ENCODE measurements at places on chromosomes 13 and 19.

DNA sequence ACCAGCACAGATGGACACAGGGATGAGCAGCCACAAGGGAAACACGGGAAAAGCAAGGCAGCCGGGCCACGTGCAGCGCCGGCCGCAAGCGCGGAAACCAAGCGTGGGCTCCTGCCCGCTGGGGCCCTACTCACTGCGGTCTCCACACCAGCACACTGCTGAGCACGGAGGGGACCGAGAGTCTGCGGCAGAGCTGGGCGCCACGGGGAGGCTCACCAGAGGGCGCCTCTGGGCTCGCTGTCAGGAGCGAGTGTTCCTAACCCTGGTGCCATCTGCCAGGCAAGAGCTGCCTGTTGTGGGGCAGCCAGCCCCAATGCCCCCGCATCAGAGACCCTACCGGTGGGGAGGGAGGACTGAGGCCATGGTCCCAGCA, 26.5 kb downstream of the MPND start:
- peak; percentile 55 for DNase-seq

DNA sequence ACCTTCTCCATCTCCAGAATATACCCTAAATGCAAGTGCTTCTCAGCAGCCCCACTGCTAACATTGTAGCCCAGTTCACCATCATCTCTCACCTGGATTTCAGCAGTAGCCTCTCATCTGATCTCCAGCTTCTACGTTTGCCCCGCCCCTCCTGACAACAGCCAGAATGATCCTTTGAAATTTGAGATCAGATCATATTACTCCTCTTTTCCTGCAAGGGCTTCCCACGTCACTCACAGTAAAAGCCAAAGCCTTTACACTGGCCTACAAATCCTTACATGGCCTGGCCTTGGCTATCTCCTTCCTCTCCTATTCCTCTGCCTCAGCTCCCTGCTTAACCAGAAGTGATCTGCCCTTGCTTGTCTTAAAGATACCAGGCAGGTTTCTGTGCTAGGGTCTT, 94.3 kb upstream of the NBEA start:
- DNase-seq = no peak

GRCh38 chr13:40911341-40911740, 107.8 kb downstream of the ELF1 start:
- DNase-seq = no peak

GRCh38 chr13:29956853-29957252, 106.4 kb upstream of the UBL3 start:
- DNase-seq = no peak

GRCh38 chr13:26435171-26435570, 122.3 kb upstream of the WASF3 start:
- DNase-seq = no peak

GRCh38 chr19:51589511-51589910, 18.4 kb downstream of the ZNF175 start:
- no peak for DNase-seq

DNA sequence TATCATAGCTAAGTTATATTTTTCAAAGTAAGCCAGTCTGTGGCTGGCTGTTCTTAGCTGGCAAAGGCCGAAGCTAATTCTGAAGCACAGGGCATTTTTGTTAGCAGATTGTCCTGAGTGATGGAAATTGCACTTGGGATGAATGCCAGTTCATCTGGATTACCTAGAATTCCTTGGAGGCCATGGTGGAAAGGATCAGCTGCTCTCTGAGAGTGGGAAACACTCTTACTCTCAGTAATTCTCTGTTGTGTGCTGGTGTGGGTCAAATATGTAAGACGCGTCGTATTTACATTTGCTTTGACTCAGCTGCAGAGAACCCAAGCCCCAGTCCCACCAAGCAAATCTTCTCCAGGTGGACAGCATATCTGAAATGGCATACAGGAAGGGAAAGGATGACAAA, 60.7 kb upstream of the C1QTNF9B start:
- DNase-seq = no peak

DNA sequence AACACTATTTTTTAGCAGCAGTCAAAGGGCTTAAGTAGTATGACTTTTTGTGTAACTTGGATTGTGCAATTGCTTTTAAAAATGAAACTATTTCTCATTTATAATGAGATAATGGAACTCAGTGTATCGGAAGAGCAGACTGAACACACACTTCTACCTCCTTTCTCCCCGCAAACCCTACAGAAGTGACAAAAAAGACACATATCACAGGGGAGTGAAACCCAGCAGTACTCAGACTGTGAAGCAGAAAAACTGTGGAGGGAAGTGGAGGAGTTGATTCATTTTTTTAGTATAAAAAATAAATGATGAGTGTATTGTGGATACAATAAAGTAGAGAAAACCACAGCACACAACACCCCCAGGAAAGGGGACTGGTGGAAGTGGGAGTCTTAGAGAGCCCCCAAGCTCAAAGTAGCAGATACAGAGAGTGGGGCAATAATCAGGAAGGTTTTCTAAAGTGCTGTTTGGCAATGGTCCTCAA, 9.7 kb downstream of the LPAR6 start:
- no peak for DNase-seq

- no peak for DNase-seq
Observed at GRCh38 chr13:37413161-37413560, 185.4 kb downstream of the POSTN start.

- DNase-seq = no peak
Observed at GRCh38 chr13:35252536-35253205, 223.8 kb downstream of the MAB21L1 start.

GRCh38 chr13:106530980-106531481, 4.4 kb downstream of the EFNB2 start:
- no peak for DNase-seq

GRCh38 chr19:17997969-17998826, 9.8 kb upstream of the ARRDC2 start:
- DNase-seq = no peak

DNA sequence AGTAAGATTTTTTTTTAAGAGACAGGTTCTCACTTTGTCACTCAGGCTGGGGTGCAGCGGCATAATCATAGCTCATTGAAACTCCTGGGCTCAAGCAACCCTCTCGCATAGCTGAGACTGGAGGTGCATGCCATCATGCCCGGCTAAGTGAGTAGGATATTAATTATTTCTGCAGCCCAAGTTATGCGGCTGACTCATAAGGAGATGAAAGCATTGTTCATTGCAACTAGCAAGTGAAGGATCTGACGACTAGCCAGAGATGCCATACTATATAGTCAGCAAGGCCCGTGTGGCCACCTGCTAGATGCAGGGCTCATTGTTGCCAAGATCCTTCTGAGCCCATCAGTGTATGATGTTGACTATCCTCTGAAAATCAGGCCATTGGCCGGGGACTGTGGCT, 45.2 kb downstream of the ABCC4 start:
- DNase-seq = no peak

DNA sequence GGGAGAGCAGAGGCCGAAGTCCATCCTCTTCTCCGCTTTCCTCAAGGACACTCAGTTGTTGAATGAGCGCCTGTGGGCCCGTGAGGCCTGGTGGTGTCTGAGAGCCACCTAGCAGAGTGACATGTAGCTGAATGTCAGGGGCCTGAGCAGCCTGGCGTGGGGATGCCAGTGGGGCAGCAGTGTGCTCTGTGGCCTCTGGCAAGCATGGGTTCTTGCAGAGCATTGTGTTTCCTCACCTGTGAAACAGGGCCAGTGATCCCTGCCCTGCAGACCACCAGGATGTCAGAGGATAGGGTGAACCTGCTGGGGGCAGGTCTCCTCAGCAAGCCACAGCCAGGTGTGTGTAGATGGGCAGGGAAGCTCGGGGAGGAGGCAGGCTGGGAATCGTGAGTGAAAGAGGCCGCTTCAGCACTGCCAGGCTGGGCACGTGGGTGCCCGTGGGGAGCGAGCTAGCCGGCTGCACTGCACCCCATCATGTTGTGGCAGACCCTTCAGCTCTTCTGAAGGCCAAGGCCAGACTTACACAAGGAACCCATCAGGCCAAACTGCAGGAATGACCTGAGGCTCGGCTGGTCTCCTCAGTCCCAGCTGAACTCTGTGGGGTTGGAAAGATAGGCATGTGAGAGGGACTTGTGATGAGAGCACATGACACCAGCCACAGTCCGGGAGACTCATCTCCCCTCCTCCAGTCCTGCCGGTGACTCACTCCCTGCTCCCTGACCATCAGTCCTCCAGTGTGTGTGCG, 5.0 kb downstream of the PPP1R37 start:
- no peak for DNase-seq

GRCh38 chr19:710767-711166, 2.0 kb downstream of the PALM start:
- no peak for DNase-seq

GRCh38 chr13:51637852-51638215, 53.6 kb downstream of the WDFY2 start:
- no peak for DNase-seq

GRCh38 chr19:34370983-34371382, 6.0 kb downstream of the GPI start:
- no peak for DNase-seq

DNA sequence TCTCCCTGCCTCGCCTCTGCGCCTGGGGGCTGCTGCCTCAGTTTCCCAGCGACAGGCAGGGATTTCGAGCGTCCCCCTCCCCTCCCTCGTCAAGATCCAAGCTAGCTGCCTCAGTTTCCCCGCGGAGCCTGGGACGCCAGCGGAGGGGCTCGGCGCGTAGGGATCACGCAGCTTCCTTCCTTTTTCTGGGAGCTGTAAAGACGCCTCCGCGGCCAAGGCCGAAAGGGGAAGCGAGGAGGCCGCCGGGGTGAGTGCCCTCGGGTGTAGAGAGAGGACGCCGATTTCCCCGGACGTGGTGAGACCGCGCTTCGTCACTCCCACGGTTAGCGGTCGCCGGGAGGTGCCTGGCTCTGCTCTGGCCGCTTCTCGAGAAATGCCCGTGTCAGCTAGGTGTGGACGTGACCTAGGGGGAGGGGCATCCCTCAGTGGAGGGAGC, 722 bp upstream of the ICAM1 start:
- peak; percentile 43 for DNase-seq

- no peak for DNase-seq
Observed at GRCh38 chr13:76116751-76117360, 480.7 kb downstream of the LMO7 start.

GRCh38 chr19:55643003-55643886, at the start of gene ZNF581:
TSS of gene ZNF581 (plus strand) at chr19:55643649. CDS start at chr19:55644572, 923 bp downstream.
- DNase-seq = peak; percentile 75

GRCh38 chr13:61086087-61086486, 329.6 kb downstream of the PCDH20 start:
- no peak for DNase-seq

- DNase-seq = no peak
Observed at GRCh38 chr13:111316161-111316730, 4.2 kb upstream of the TEX29 start.

GRCh38 chr13:23934520-23934919, 37.2 kb upstream of the C1QTNF9B start:
- no peak for DNase-seq
